ENCODE measurements at places on chromosomes 7 and 10. TPM values are rescaled to one million over a fixed set of nuclear protein-coding genes. Genes with fewer than 3 reads are reported as not detected.
A peak's percentile ranks its signal among the peaks of the same experiment; 100 is the strongest.

- DNase-seq: peak; percentile 80
These were observed 37.4 kb upstream of the EEPD1 start for GRCh38 chr7:36115448-36116321.

GRCh38 chr10:105148921-105149320, 507.8 kb downstream of the SORCS3 start:
- no peak for DNase-seq

GRCh38 chr10:15719049-15719898, 448 bp downstream of the ITGA8 start:
- peak; percentile 31 for DNase-seq

- no peak for DNase-seq
These were observed 45.7 kb downstream of the ZNF138 start for GRCh38 chr7:64839910-64840309.

- no peak for DNase-seq
These were observed 2.1 kb upstream of the SORCS3 start for GRCh38 chr10:104638861-104639589.

DNA sequence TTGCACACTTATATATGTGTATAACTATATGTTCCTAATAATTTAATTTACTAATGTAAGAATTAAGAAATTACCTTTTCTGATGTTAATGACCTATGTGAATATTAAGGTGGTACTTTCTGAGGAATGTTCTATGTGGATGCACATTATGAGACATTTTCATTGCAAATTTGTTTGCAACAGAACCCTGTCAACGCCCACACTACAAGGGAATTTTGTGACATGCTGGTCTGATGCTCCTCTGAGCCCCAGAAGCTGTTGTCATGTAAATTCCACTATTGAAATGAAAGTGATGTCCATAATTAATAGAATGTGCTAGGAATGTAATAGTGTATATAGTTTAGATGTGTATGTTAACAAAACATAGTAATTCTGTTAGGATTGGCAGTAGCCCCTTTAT, 4.5 kb downstream of the GRM3 start:
- no peak for DNase-seq

DNA sequence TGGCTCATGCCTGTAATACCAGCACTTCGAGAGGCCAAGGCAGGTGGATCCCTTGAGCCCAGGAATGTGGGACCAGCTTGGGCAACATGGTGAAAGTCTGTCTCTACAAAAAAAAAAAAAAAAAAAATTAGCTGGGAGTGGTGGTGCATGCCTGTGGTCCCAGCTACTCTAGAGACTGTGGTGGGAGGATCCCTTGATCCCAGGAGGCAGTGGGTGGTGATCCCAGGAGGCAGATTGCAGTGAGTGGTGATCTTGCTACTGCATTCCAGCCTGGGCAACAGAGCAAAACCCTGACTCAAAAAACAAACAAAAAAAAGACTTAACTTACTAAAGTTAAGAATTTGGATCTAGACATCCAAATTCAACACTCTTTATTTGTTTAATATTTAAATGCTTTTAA, 10.2 kb upstream of the ADO start:
- no peak for DNase-seq

- DNase-seq: no peak
These were observed 11.8 kb downstream of the PON1 start for GRCh38 chr7:95312561-95312960.

- DNase-seq: no peak
These were observed 4.0 kb downstream of the PDGFA start for GRCh38 chr7:515628-516027.

DNA sequence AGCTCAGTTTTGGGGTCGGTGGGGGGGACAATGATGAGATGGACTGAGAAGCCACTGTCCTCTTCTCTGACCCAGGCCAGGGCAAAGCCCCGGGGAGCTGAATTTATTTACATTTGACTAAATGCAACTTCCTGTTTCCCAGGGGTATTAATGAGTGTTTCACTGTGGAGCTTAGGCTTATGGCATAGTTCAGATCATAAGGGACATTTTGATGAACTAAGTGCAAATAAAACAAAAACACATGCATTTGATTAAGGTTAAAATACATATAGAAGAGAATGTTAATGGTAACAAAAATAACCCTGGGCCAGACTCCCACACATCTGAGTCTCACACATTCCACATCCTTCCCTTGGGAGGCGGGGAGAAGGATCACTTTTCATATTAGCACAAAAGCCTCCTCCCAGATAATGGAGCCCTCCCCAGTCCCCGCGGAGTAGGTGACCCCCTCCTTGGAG, 320.6 kb downstream of the FRMD4A start:
- no peak for DNase-seq

- DNase-seq: peak; percentile 21
These were observed 1.8 kb downstream of the LAMB1 start for GRCh38 chr7:108000875-108001763.

DNA sequence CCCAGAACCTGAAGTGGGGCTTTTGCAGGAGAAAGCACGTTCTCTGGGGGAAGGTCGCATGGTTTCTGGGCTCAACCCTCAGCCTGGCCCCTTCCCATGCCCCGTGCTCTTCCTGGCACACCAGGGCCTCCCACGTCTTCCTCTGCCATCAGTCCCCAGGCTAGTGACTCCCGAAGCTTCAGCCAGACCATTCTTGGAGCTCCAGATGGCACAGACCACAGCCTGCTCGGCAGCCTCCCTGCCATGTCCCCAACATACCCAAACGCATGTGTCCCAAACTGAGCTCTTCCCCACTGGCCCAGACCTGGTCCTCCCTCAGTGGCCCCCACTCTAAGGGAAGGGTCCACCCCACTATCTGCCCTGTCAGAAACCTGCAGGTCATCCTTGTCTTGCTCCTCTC, 47.0 kb downstream of the CLRN3 start:
- DNase-seq: no peak

GRCh38 chr10:92111336-92111939, 179.4 kb downstream of the CPEB3 start:
- DNase-seq: no peak

GRCh38 chr10:133568287-133568614, 2.9 kb upstream of the SYCE1 start:
- no peak for DNase-seq

- DNase-seq: no peak
These were observed 1127.3 kb upstream of the AUTS2 start for GRCh38 chr7:68470836-68471435.

GRCh38 chr7:2353113-2353935, 1.3 kb upstream of the EIF3B start:
- no peak for DNase-seq

GRCh38 chr7:30382607-30383006, 96.0 kb downstream of the NOD1 start:
- no peak for DNase-seq

SPDYE16 gene
- 0.53 TPM for total RNA-seq

CYP3A7 gene
- not detected for total RNA-seq

HOXA6 gene
- total RNA-seq: 0.32 TPM

CFTR gene
- total RNA-seq: 0.13 TPM

PPP1R3C gene
- total RNA-seq: 19.1 TPM

LRRC61 gene
- total RNA-seq: 28.2 TPM
